LNCaP clone FGC (cell line): ENCODE measurements at places on chromosomes 6 and 20.

DNA sequence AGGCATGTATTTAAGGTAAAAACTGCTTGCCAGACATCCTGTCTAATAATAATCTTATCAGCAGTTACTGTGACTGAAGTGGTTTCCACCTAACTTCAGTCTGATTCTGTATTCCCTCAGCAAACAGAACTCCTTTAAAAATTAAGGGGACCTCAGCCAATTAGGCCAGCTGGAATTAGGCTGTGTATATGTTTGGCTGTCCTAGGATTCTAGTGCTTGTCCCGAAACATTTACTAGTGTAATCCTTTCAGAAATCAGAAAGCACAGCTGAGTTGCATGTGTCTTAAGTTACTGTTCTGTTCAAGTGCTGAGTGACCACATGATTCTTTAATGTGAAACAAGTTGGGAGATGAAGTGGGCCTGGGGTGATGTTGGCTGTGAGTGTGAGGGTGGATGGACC, 120.9 kb upstream of the SUPT3H start:
- DNase-seq: no peak

GRCh38 chr6:104459543-104459942, 400.2 kb downstream of the HACE1 start:
- no peak for DNase-seq

DNA sequence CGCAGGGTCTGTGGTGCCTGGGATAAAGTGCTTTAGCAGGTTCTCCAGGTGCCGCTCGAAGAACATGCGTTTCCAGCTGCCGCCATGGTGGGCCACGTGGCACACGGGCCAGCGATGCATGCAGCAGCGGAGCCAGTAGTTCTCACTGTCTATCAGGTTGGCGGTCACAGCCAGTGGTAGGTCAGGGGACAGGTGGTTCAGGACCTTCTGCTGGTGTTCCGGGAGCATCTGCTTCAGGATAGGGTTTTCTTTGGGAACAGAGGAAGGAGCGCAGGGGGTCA, 16.0 kb downstream of the TMEM151B start:
- DNase-seq: no peak

DNA sequence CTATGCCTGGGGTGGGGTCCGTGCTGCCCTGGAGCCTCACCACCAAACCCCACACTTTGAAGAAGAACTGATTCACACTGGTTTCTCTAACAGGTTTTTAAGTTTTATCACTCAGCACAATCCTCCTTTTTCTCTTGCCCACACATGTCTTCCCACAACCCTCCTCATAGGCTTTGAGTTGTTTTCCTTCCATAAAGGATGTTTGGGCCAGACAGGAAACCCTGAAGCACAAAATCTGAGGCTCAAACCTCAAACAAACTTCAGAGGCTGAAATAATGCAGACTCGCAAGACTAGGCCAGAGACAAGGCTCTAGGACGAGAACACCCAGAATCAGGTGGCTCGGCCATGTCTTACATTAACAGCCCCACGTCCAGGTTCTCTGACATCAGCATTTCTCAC, 35.3 kb downstream of the EZR start:
- no peak for DNase-seq

DNA sequence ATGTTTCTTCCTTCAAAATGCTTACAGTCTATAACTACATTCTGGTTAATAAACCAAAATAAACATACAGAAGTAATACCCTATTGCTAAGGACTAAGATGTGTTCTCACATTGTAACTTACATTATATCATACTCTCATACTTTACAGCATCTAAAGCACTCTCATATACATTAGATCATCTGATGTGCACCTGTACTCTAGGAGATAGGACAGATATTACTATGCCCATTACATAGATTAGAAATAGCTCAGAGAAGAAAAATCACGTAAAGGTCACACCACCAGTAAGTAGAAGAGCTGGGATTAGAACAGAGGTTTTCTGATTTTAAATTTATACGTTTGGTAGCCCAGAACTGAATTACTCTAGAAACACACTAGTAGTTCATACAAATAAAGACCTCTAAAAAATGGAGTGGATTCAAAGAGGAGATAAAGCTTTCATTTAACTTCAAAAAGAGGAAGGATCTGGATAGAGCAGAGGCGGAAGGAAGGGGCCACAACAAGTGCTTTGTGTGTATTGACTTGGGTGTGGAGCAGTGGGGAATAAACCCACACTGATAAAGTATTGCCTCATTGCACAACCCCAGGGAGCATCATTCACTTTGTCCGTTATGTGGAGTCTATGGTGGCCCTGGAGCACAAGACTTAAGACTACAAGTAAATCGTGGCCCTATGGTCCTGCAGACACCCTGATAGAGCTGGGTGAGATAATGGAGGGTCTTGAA, 30.9 kb downstream of the SLC2A12 start:
- no peak for DNase-seq

- peak; percentile 31 for DNase-seq
Measured at GRCh38 chr6:56155634-56156141, 91.7 kb downstream of the COL21A1 start.

DNA sequence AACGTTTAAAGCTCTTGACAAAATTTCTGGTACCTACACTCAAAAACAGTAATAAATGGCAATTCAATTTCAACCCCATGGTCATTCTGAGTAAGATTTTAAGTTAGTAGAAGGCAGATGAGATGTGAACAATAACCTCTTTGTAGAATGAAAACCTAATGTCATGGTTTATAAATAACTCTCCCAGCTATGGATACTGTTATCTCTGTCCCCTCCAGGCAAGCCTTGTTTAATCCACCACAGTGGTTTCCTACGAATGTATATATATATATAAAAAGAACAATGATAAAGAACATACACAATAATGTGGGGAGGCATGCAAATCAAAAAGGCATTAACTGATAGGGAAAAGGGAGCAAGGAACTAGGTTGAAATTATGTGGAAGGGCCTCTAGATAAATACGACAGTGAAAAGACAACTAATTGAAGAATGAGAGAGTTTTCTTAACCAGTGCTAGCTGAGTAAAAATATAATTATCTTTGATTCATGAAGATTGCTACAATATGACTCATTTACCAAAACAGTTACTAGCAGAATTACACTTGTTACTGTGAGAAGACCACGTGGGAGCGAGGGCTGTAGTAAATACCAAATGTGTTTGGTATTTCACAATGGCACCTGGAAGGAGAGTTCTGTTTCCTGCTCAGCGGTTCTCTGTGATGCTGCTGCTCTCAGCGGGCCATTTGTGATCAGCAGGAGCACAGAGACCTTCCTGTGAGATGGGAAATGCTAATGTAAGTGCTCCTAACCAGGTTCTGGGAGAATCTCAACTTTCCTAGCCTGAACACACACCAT, 173.7 kb downstream of the MBOAT1 start:
- DNase-seq: no peak

DNA sequence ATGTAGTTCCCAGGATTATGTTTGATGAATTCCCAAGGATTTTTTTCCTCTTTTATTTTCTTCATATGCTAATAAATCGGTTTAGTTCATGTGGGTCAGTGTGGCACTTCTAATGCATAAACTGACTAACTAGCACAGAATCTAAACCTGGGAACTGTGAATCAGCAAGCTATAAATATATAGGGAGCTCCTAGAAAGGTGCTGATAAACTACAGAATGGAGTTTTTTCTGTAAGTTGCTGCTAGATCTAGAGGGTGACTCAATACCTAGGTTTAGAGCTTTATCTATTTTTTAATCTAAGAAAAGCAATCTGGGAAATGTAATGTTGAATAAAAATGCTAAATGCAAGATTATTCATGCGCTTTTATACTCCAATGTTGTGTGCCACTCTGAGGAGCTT, 118.8 kb upstream of the PTCHD4 start:
- DNase-seq: no peak

DNA sequence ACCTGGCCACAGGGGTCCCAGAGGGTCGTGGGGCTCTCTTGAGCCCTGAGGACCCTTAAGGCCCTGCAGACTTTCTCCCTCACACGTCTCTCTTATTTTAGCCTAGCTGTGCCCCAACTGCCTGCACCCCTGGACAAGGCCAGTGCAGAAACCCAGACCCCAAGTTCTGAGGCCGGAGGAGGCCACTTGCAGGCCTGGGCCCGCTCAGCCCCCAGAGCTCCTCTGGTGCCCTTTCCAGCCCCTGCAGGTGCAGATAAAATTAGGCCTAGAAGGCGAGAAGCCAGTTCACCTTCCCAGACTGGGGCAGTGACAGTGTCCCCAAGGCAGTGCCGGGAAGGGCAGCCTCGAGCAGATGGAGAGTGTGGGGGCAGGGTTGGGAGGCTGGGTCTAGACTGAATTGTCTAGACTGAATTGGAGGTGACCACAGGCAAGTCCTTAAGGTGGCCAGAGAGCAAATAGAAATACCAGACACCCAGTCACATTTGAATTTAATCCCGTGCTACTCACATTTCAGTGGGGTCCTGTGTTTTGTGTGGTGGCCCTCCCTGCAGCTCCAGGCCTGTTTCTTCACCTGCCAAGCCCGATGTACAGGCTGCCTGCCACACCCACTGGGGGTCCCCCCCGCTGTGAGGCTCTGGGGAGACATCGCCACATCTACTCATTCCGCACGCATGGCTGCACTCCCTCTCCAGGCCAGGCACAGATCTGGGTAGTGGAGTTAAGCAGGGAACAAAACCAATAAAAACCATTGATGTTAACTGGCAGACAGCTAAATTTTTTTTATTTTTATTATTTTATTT, 8.6 kb upstream of the IP6K3 start:
- DNase-seq: no peak

- no peak for DNase-seq
Measured at GRCh38 chr6:138521790-138522189, 22.5 kb upstream of the NHSL1 start.

- DNase-seq: no peak
Measured at GRCh38 chr6:167968091-167968490, 29.4 kb upstream of the KIF25 start.

- DNase-seq: no peak
Measured at GRCh38 chr6:106744781-106745180, 115.4 kb downstream of the QRSL1 start.

- DNase-seq: no peak
Measured at GRCh38 chr6:43962458-43962857, 164.8 kb downstream of the MRPL14 start.

- no peak for DNase-seq
Measured at GRCh38 chr6:132413499-132413802, 12.2 kb upstream of the MOXD1 start.

- no peak for DNase-seq
Measured at GRCh38 chr6:167013067-167013466, 13.9 kb downstream of the CEP43 start.

- no peak for DNase-seq
Measured at GRCh38 chr6:33419580-33420490, at the start of gene SYNGAP1. Gene SYNGAP1 (plus strand): TSS chr6:33420065. CDS start chr6:33420265, 200 bp downstream.

DNA sequence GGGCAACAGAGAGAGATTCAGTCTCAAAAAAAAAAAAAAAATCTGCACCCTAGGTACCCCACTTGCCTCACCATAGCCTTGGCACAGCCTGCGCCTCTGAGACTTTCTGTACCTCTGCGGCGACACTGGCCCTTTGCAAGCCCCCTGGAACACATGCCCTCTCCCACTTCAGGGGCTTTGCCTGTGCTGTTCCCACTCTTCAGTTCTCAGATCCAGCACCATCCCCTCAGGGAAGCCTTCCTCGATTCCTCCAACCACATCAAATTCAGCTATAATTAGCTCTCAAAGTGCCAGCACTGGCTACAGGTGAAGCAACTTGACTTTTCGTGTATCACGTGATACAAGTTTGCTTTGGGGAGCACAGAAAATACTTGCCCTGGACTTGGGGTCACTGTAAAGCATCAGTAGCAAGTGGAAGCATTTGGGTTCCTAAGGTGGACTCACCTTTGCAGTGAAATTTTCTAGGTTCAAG, 2.1 kb upstream of the UBE2V1 start:
- DNase-seq: no peak

- no peak for DNase-seq
Measured at GRCh38 chr6:110329714-110330436, 28.3 kb downstream of the METTL24 start.

DNA sequence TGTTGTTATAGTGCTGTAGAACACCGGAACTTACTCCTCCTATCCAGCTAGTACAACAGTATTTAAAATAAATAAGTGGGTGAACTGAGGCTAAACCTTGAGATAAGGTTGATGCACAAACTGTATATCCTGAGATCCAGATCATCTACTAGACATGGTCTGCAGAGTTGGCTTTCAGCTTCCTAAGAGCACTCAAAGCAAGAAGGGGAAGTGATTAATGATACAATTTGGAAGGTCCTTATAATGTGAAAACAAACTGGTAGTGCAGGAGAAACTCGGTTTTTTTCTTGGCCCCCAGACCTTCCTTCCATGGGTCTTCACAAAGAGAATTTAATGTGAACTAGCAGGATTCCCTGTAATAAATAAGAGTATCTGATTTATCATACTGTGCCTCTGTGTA, 27.4 kb upstream of the RREB1 start:
- no peak for DNase-seq

GRCh38 chr6:120302041-120302440, 952.5 kb upstream of the MAN1A1 start:
- DNase-seq: no peak

DNA sequence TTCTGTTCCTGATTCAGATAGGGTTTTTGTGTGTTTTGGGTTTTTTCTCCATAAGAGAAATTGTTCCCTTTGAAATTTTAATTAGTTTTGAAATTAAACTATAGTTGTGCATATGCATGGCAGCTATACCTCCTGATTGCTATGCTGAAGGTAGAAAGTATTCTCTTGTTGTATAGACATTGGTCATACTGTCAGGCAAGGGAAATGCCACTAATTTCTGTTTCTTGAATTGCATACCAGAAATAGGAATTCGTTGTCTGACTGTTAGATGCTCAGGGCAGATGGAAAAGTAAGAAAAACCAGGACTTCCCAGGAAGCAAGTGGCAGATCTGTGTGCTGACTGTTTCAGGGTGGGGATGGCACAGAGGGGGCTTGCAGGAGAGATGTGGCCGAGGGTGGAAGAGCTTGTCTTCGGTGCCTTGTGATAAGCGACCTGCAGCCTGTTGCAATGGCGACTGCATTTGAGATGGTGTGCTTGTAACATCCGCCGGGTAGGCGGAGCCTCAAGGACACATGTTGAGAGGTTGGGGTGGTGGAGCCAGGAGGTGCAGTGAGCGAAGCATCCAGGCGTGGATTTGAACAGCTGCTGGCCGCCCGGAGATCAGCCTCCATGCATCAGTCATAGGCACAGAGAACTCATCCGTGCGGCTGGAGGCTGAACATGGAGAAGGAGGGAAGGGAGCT, 42.8 kb downstream of the RREB1 start:
- no peak for DNase-seq

DNA sequence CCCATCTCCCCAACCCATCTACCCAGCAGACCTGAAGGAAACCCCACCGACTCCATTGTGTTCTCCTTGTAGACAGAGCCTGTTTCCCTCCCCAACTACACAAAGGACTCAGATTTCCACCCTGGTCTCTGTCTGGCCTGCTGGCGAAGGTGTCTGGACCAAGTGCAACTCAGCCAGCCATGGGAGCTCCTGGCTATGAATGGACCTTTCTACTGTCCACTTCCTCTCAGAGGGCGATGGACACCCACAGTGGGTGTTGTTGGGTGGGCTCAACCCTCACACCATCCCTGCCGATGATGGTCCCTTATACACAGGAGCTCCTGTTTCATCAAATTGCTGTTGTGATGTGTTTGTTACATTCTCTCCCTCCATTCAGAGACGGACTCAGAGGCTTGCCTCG, 112.5 kb upstream of the PHACTR3 start:
- DNase-seq: no peak
